ENCODE measurements at places on chromosomes 3 and 15.

DNA sequence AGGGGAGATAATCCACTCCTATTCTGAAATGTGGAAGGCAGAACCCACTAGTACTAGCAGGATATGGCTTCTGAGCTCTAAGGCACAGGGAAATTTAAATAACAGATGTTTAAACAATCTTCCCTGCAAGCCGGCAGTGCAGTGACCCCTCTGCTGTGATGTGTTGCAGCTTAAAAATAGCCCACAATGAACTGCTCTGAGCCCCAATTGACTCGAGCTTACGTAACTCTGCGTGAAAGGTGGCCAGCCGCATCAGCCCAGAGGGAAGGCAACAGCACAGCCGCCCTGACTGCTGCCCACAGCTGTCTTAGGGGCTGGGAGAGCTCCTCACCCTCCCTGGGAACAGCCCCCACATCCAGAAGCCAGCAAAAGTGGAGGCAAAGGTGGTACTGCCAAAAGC lies 12.5 kb upstream of the CAMKV start:
- DNase-seq = peak; percentile 43

DNA sequence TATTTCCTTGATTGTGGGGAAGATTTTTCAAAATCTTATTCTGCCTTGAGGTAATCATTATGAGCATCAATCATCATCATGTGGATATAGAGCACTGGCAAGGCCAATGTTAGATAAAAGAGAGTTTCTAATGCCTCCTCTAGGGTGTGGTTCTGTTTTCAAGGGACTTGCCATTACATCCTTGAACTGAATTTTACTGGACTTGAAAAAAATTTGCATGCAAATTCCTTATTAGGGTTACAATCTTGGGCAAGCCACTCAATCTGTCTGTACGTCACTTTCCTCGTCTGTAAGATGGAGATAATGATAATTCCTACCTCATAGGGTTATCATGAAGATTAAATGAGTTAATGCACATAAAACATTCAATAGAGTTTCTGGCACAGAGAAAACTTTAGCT lies 156.2 kb upstream of the WNT5A start:
- DNase-seq = no peak

- DNase-seq = no peak
Measured at GRCh38 chr3:17759901-17760300, 17.5 kb upstream of the TBC1D5 start.

- DNase-seq = no peak
Measured at GRCh38 chr3:71532639-71533395, 50.7 kb downstream of the FOXP1 start.

GRCh38 chr3:22939349-22939748 lies 263.8 kb upstream of the UBE2E2 start:
- DNase-seq = no peak

DNA sequence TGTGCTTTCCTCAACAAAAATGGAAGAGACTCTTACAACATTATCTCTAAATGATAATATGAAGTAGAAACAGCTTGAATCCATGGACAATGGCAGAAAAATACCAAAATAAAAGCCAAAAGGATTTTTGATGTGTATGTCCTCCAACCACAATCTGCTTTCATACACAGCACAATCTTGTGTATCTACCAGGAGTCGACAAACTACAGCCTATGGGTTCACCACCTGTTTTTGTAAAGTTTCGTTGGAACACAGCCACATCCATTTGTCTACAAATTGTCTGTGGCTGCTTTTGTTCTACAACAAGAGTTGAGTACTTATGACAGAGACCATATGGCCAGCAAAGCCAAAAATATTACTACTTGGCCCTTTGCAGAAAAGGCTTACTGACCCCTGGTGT lies 88.7 kb upstream of the UBE2E2 start:
- no peak for DNase-seq

- no peak for DNase-seq
Measured at GRCh38 chr3:30604558-30604957, 1.8 kb upstream of the TGFBR2 start.

GRCh38 chr3:137409584-137409983 lies 354.5 kb upstream of the SOX14 start:
- no peak for DNase-seq

GRCh38 chr3:176977331-176977730 lies 220.0 kb downstream of the TBL1XR1 start:
- DNase-seq = no peak

GRCh38 chr3:72810063-72810462 lies 38.2 kb downstream of the SHQ1 start:
- no peak for DNase-seq

DNA sequence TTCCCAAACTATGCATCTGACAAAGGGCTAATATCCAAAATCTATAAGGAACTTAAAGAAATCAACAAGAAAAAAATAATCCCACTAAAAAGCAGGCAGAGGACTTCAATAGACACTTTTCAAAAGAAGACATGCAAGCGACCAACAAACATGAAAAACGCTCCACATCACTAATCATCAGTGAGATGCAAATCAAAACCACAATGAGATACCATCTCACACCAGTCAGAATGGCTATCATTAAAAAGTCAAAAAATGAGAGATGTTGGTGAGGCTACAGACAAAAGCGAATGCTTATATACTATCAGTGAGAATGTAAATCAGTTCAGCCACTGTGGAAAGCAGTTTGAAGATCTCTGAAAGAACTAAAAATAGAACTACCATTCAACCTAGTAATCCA lies 20.2 kb downstream of the CFAP44 start:
- DNase-seq = no peak

DNA sequence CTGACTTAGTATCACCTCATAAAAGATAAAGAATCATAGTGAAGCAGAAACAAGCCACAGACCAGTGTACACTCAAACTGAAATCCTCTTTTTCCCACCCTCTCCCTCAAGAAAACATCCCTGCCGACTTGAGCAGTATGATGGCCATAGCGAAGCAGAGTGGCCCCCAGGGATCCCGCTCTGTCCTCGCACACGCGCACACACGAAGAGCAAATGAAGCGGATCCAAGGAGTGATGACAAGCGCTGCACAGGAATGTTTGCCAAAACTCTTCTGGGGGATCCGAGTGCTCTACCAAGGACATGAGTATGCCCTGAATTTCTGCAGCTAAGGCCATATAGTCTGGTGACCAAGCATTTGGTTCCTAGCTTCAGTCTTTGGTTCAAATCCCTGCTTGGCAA lies 134.5 kb upstream of the C2CD4B start:
- no peak for DNase-seq

GRCh38 chr15:63519548-63520178 lies 15.3 kb downstream of the USP3 start:
- DNase-seq = no peak

DNA sequence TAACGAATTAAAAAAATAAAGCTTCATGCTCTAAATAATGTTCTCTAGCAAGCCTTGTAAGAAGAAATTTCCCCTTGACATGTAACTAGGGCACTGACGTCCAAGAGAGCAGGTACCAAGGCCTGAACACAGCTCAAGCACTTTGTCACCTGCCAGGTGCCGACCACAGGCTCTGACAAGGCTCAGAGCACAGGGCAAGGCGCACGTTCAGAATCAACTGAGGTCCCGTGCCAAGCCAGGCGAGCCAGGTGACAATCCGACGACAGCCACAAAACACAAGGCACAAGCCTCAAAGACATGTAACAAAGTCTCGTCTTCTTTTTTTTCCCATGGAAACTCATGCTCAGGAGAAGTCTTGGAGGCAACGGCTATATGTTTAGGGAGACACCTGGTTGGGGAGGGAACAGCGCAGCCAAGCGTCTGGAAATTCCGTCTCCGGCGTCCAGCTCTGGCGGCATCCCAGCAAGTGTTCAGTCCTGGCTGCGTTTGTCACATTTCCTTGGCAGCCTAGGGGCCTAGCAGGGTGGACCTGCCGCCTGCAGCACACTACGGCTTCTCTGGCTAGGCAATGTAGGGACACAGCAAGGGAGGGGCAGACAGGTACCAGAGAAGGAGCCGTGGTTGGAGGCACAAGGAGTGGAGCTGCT lies 76.7 kb downstream of the ADAMTS17 start:
- DNase-seq = no peak

DNA sequence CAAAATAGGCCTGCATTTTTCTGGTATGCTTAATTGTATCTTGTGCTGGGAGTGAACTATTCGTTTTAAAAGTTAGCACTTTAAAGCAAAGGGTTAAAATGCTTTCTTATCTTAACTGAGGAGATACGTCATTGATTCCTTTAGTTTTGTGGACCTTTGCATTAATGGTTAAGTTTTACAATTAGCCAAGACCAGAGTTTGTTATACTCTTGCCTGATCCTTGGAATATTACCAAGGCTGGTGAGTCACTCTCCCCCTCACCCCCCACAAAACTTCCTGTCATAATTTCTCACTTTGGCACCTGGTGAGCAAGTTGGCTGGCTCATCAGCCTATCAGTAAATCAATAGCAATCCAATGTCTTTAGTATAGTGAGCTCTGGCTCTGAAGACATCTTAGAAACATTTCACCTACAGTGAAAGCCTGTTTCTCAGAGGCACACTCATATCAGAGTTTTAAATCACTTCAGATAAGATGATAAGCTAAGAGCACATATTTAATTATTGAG lies 26.7 kb downstream of the SLC2A2 start:
- DNase-seq = no peak

GRCh38 chr3:187120326-187120725 lies 19.0 kb downstream of the RPL39L start:
- DNase-seq = no peak

GRCh38 chr3:137998121-137999042 lies 11.6 kb upstream of the CLDN18 start:
- no peak for DNase-seq

- no peak for DNase-seq
Measured at GRCh38 chr3:108133048-108133369, 42.2 kb upstream of the CD47 start.

GRCh38 chr3:188819939-188820338 lies 351.8 kb upstream of the TPRG1 start:
- no peak for DNase-seq

DNA sequence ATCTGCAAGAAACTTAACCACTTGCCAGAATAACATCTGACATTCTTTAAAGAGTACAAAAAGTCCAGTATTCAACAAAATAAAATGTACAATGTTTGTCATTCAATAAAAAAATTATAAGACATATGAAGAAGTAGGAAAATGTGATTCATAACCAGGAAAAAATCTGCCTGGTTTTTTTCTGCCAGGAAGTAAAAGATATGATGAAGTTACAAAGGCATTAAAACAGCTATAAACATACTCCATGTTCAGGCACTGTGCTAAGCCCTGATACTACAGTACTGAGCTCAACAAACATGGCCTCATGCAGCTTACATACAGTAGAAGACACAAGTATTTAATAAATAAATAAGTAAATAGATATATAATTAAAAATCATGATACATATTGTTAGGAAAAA lies 178.4 kb upstream of the STT3B start:
- DNase-seq = no peak

- no peak for DNase-seq
Measured at GRCh38 chr3:8840556-8840955, 71.1 kb upstream of the OXTR start.

GRCh38 chr3:99355465-99355864 lies 282.9 kb upstream of the COL8A1 start:
- no peak for DNase-seq

GRCh38 chr3:69925506-69925905 lies 74.0 kb upstream of the SAMMSON start:
- no peak for DNase-seq

DNA sequence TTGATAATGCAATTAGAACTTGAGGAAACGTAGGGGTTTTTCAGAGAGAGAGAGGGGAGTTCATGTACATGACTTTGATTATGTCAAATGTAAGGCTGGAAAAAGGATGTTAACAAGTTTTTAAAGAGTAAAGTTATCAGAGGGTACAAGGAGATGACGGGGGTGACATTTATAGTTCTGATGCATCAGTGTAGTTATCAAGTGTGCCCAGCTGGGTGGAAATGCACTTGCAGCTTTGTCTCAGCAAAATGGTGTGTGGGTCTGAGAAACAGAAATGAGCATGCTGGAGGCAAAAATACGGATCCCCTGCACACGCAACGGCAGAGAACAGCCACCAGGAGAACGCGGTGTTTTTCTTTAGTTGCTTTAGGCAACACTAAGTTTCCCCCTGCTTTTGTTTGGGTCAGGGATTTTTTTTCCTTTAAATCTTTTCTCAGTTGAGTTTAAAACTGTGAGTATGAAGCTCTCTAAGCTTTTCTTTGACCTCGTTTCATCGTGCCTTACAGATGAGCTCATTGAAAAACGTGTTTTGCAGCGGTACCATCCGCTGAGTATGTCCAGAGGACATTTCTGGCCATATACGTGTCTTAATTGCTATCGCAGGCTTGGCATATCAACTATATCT lies 205.4 kb downstream of the PDZRN3 start:
- DNase-seq = no peak

DNA sequence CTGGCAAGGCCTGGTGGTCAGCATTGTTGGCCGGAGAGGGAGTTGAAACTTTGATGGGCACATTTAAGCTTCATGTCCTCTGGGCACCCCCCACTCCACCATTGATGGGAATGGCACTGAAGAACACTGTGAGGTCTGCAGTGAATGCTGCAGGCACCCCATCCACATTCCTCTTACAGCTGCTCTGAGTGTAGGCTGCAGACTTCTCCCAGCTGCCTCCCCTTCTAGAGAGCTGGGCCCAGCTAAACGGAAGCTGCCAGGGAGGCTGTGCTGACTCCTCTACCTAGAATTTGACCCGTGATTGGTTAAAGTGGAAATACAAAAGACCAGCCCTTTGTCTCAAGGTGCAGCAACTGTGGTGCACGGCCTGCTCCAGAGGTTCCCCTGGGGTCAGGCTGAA lies 10.6 kb downstream of the TMEM158 start:
- no peak for DNase-seq

- no peak for DNase-seq
Measured at GRCh38 chr3:155412904-155413303, 119.4 kb upstream of the STRIT1 start.

GRCh38 chr3:194278186-194278845 lies 72.8 kb downstream of the CPN2 start:
- no peak for DNase-seq

- DNase-seq = no peak
Measured at GRCh38 chr3:53144446-53144845, 14.2 kb upstream of the RFT1 start.

- no peak for DNase-seq
Measured at GRCh38 chr3:10511809-10512494, 6.6 kb upstream of the ATP2B2 start.

Measured in left ventricle myocardium superior (tissue), 1 donor.